ENCODE measurements at places on chromosomes 5 and 9.

DNA sequence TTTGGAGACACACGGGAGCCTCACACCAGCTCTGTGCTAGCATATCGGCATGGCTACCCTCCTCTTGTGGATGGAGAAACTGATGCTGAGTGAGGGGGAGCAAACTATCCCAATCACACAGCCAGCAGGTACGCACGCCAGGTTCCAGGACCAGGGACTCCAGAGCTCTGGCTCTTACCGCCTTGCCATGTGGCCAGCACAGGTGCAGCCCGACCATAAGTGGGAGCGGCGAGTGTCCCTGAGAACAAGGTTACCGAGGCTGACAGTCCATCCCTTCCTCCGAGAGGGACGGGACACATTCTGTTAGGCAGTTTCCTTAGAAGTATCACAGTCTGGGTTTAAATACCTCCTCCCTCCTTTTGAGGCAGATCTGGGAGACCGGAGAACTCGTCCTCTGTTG, 86.0 kb downstream of the PAX5 start:
- no peak for DNase-seq

DNA sequence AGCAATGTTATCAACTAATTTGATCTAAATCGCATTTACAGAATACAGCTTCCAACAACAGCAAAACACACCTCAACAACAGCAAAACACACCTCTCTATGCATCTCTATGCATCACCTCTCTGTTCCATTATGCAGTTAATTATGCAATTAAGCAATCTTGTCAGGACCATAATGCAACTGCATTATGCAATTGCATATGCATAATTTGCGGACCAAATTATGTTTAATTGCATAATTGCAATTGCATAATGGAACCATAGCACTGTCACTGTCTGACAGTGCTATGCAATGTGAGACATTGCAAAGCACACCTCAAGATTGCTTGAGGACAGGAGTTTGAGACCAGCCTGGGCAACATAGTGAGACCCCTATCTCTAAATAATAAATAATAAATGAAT, 80.4 kb upstream of the PRSS3 start:
- no peak for DNase-seq

DNA sequence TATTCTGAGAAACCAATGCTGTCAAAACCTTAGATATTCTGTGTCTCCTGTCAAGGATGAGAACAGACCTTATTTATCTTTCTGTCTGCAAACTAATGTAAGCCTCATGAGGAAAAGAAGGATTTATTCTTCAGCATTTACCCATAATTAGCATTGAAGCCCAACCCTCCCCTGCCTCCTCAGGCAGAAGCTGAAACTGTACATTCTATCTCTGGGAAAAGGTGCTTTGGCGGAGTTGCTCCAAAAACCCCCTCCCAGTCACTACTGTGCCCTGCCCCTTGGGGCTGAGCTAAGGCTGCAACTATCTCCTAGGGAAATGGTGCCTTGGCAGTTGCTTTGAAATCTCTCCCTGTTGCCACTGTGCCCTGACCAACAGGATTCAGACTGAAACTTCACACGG, 106.2 kb upstream of the TLR4 start:
- no peak for DNase-seq

DNA sequence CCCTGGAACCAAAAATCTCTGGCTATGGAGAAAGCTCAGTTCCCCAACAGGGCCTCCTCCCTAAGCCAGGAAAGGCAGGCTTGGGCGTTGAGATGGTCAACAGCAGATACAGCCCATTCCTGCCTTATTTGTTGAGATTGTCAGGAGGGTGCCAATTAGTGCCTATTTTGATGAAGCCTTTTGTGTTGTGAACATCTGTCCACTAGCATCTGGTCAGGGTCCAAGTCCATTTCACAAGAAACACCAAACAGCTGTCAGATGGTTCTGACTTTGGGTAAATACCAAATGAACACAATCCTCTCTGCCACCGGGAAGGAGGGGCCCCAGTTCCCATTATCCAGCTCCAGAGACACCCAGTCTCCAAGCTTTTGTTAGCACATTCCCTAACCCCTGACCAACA, 19.9 kb downstream of the SEMA6A start:
- no peak for DNase-seq

DNA sequence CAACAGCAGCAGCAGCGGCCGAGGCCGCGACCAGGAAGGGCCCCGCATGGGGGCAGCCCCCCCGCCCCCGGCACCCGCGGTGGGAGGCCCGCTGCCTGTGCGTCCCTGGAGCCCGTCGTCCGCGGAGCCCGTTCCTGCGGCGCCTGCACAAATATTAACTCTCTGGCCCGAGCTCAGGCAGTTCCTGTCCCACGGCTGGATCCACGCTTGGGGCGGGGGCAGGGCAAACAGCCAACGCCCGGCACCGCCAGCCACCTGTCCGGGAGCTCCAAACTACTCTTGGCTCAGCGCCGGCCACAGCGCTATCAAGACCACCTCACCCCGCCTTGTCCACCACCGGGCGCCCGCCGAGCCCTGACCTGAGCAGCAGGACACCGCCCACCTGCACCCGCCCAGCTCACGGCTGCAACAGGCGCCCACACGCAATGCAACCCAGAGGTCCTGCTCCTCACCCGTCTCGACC, at the start of gene LRRC26:
LRRC26 (minus strand) TSS at position 156 of the 463 bp plus-strand sequence; CDS start at position 48, 108 bp downstream.
- DNase-seq: no peak

Measured in cortex of kidney (tissue), 1 donor.